ENCODE measurements at places on chromosomes 6 and 20.

- DNase-seq, result no peak
- H3K27me3 ChIP-seq, result no peaks in the 10 kb centered on the region
- H3K4me3 ChIP-seq, result no peak overlapping the region
Observed at GRCh38 chr6:119542037-119542436, 192.5 kb upstream of the MAN1A1 start.

GRCh38 chr6:2708456-2708855, 42.3 kb downstream of the MYLK4 start:
- DNase-seq, result no peak
- no peaks in the 10 kb centered on the region for H3K36me3 ChIP-seq
- H3K4me3 ChIP-seq, result no peak overlapping the region
- peaks cover 8% of the 10 kb centered on the region for H3K27me3 ChIP-seq
- H3K27ac ChIP-seq, result no peak overlapping the region

- no peak overlapping the region for H3K27ac ChIP-seq
- peak overlapping the region; percentile 33 for H3K4me3 ChIP-seq
- no peak for DNase-seq
- peaks cover 47% of the 10 kb centered on the region for H3K4me1 ChIP-seq
- H3K36me3 ChIP-seq, result no peaks in the 10 kb centered on the region
Observed at GRCh38 chr6:137489046-137490005, 4.9 kb downstream of the OLIG3 start.

- H3K4me3 ChIP-seq, result no peak overlapping the region
- DNase-seq, result no peak
- H3K27ac ChIP-seq, result no peak overlapping the region
- peaks cover 8% of the 10 kb centered on the region for H3K27me3 ChIP-seq
- H3K4me1 ChIP-seq, result no peaks in the 10 kb centered on the region
- H3K36me3 ChIP-seq, result no peaks in the 10 kb centered on the region
Observed at GRCh38 chr6:4192173-4192572, 56.8 kb upstream of the ECI2 start.

DNA sequence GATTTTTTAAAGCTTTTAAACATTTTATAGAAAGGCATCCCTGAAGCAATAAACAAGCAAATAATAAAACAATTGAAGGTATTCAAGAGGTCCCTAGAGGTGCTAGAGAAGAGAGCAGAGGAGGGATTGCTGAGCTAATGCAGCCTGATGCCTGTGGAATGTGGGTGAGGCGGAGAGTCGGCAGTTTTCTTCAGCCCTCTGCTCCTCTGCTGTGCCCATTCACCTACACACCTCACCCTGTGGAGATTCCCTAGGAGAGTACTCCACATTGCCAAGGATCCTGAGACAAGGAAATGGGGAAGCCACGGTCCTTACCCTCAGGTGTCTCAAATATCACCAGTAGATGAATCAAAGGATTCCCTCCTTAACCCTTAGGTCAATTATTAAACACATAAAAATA, 199.8 kb upstream of the POU3F2 start:
- H3K27me3 ChIP-seq, result no peaks in the 10 kb centered on the region
- DNase-seq, result no peak
- no peak overlapping the region for H3K27ac ChIP-seq
- no peaks in the 10 kb centered on the region for H3K4me1 ChIP-seq

DNA sequence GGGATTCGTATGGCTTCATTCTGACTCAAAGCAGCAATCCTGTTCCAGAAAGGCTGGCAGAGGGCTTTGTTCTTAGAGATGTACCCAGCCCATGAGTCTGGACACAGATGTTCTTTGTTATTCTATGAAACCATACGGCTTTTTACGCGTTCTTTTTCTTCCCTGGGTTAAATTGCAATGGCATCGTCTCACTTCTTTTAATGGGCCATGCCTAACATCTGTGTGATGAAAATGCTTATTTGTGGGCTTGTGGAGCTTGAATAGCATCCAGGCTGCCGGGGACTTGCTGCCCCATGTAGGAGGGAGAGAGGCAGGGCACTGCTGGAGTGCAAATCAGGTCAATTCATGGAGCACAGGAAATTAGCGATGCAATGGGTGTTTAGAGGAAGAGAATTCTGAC, 19.4 kb downstream of the FAM50B start:
- peaks cover 25% of the 10 kb centered on the region for H3K27me3 ChIP-seq
- H3K36me3 ChIP-seq, result no peaks in the 10 kb centered on the region
- no peak overlapping the region for H3K27ac ChIP-seq

- DNase-seq, result no peak
- no peaks in the 10 kb centered on the region for H3K27me3 ChIP-seq
- peak overlapping the region; percentile 93 for H3K27ac ChIP-seq
- H3K4me3 ChIP-seq, result peak overlapping the region; percentile 96
- peaks cover 68% of the 10 kb centered on the region for H3K4me1 ChIP-seq
Observed at GRCh38 chr6:28142446-28142845, 763 bp downstream of the ZKSCAN8 start.

All from activated B cell treated with CpG ODN at 0.5 μM for 24 hours (primary cell).